NCI-H82 (cell line): ENCODE measurements at places on chromosomes 3 and 15.

- DNase-seq, result peak; percentile 81
Observed at GRCh38 chr15:42137461-42138261, 18.8 kb downstream of the PLA2G4F start.

DNA sequence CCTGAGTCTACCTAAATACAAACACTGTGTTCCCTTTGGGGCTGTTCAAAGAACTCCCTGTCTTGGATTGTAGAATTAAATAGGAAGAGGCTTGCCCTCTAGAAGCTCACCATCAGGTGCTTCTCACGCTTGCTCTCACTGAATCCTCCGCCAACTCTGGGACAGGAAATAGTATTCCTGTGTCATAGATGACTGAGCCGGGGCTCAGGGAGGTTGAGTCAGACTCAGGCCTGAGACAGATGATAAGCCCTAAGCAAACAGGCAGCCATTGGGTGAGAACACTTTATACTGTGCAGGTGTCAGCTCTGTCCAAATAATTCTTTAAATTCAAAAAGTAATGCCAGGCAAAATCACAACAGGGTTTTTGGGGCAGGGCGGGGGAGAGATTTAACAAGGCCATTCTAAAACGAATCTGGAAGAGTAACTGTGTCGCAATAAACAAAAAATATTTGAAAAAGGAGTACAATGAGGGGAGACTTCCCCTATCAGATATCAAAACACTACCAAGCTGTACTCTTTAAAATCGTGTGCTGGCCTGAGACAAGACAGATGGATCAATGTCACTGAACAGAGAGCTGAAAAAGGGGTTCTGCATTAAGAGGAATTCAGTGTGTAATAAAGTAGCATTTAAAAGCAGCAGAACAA is 59.0 kb downstream of the EPHB3 start:
- DNase-seq, result no peak

- DNase-seq, result no peak
Observed at GRCh38 chr3:42214565-42215283, 51.3 kb downstream of the CCK start.

DNA sequence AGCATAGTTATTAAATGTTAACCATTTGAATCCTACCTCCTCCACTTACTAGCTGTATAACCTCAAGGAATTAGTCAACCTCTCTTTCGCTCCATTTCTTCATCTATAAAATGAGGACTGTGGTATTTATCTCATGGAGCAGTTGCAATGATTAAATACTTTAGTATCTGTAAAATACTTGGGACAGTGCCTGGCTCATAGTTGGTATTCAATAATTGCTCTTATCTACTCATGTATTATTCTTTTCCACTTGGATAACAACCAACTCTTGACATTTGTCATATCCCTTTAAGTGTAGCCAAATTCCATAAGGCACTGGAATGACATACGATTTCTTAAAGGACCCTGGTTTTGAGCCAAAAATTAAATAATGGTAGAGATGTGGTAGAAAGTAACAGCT is 72.0 kb downstream of the FSIP1 start:
- DNase-seq, result no peak

GRCh38 chr3:108073764-108074431 is 16.9 kb downstream of the CD47 start:
- DNase-seq, result no peak

DNA sequence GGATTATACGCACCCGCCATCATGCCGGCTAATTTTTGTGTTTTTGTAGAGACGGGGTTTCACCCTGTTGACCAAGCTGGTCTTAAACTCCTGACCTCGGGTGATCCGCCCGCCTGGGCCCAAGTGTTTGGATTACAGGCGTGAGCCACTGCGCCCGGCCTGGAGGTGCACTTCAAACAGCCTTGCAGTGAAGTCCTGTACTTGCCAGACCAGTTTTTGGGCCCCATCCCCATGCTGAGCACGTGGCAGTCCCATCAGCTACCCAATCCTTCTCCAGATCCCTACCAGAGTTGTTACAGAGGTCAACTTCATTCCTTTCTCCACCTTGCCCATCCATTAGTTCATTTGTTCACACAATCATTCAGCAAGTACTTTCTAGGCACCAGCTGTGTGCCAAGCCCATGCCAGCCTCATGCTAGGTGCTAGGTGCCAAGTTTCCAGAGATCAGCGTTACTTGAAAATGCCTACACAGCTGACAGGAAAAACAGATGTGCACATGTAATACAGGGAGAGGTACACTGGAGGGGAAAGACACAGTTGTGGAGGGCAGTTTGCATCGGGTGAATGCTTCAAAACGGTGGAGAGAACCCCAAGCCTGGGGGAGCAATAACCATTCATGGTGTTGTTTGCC is 2.2 kb downstream of the DNAH1 start:
- DNase-seq, result no peak

- no peak for DNase-seq
Observed at GRCh38 chr15:86555098-86555497, 475.4 kb downstream of the AGBL1 start.

GRCh38 chr15:22903961-22904534 is 65.6 kb downstream of the NIPA2 start:
- DNase-seq, result no peak

DNA sequence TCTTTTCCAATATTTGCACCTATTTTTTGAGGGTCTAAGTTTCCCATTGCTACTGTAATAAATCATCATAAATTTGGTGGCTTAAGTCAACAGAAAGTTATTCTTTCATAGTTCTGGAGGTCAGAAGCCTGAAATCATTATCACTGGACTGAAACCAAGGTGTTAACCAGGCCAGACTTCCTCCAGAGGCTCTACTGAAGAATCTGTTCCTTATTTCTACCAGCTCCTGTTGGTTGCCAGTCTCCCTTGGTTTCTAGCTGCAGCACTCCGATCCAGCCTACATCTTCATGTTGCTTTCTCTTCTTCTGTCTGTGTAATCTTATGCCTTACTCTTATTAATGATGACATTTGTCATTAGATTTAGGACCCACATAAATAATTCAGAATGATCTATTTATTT is 22.0 kb upstream of the ARPP21 start:
- DNase-seq, result no peak

- DNase-seq, result no peak
Observed at GRCh38 chr15:86481720-86482119, 402.0 kb downstream of the AGBL1 start.

DNA sequence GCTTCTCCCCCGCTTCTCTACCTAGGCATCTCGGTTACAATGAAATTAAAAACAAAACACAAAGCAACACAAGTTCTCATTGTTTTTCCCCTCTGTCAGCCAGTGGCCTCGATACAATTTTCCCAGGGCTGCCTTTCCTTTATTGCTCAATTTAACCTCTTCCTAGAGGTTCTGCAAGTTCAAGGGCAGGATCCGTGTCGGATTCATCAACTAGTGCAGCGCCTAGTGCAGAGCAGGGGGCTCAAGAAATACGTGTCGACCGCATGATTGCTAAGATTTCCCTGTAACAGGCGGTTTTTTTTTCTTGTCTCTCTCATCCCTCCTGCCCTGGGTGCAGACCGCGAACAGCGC is 1.4 kb upstream of the BHLHE40 start:
- DNase-seq, result peak; percentile 61

- DNase-seq, result no peak
Observed at GRCh38 chr3:28376424-28376823, 27.8 kb upstream of the AZI2 start.

DNA sequence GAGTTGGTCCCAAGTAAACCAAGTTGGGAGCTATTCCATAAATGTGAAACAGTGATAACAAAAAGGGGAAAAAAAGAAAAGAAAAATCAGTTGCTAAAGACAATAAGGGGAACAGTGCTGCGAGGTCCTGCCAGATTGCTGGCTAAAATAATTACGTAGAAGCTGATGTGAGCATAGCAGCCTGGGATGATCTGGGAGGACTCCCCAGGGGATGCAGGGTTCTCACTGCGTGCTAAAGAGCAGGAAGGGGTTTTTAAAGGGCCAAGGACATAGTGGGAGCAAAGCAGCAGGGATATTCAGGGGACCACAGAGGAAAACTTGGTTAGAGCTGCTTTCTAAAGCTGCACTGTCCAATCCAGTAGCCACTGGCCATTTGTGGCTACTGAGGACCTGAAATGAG is 133.0 kb upstream of the UMPS start:
- DNase-seq, result peak; percentile 26

DNA sequence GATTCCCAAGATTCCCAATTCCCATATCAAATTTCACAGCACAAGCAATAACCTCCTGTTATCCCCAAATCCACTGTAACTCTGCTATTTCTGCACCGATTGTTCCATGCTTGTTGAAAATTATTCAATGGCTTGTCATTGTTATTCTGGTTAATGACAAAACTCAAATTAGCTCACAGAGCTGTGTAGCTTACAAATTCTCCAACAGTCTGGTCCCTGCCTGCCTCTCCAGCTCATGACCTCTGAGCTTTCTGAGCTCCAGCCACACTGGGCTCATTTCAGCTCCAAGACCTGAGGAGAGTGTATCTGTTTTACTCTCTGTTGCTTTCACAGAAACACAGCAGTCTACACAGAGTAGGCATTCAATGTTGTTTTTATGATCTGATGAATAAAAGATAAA is 3.3 kb downstream of the DPPA2 start:
- DNase-seq, result no peak

GRCh38 chr3:194133661-194134230 is 2.2 kb upstream of the HES1 start:
- peak; percentile 81 for DNase-seq

- DNase-seq, result no peak
Observed at GRCh38 chr3:194532591-194532990, 45.8 kb upstream of the ATP13A3 start.
